ENCODE measurements at places on chromosomes 7 and 10.

- DNase-seq = no peak
Measured at GRCh38 chr7:79307376-79307775, 146.1 kb downstream of the MAGI2 start.

DNA sequence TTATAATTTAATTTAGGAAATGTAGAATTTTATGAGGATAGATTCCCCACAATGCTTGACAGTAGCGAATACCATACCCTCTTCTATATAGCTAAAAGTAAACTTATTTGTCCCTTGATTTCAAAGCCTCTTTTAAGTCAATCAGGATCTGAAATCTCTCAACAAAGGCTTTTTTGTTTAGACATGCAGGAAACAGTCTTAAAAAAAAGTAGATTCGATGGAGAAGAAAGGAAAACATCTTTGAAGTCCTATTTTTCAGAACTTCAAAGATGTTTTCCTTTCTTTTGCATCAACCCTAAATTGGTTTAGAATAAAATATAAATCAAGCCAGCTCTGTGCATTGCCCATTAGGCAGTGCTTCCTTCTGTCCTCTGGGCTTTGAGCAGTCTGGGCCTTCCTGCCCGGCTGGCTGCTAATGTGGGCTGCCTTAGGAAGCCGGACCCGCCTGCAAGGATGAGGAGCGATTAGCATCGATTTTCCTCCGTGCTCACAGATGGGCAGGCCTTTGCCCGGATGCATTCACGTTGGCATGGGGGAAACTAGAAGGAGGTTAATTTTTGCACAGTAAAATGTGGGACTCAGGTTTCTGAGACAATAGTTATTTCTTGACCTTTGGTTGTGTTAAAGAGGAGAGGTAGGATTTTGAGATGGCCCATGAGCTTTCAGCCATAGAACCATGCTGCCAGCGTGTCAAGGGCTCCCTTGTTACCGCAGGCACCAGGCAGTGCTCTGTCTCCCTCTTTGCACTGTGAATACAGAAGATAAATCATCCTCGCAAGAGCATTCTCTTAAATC lies 15.5 kb downstream of the MSRB2 start:
- DNase-seq = no peak

GRCh38 chr7:75689246-75690099 lies 49.3 kb downstream of the HIP1 start:
- no peak for DNase-seq

DNA sequence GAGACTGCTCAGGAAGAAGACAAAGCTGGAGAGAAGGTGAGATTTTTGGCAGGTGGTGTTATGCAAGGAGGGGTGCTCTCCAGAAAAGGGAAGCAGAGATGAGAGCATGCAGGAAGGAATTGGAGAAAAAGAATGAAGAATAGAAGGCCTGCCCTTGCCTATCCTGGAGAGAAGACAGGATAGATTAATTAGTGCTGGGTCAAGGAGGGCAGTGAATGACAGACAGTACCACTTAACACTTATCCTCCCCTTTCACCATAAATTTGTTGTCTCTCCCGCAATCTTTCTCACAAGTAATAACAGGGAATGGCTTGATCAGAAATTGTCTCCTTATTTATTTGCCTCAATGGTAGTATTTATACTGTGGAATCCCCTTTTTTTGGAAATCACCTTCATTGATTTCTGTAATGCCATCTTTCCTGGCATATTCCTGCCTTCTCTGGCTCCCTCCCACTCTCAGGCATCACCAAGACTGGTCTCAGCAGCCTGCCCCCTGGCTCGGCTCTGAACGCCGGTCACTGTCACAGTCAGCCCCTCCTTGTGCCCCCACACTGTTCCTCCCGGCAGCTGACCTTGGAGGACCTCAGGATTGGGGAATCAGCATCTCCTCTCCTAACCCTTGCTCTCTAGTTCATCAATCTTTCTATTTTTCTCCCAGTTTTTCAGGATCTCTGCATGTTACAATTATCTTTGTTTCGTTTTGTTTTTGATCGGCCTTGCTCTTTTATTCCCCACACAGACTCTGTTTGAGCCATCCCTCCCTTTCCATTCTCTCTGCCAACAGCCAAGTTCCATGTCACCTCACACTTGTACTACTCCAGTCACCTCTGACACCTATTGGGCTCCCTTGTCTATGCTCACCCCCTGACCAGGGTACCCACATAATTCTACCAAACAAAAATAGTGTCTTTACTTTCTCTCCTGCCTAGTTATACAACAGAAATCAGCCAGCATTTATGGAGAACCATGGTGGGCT lies 294.2 kb downstream of the PLXDC2 start:
- no peak for DNase-seq

- DNase-seq = no peak
Measured at GRCh38 chr7:42590771-42591310, 321.0 kb downstream of the C7orf25 start.

DNA sequence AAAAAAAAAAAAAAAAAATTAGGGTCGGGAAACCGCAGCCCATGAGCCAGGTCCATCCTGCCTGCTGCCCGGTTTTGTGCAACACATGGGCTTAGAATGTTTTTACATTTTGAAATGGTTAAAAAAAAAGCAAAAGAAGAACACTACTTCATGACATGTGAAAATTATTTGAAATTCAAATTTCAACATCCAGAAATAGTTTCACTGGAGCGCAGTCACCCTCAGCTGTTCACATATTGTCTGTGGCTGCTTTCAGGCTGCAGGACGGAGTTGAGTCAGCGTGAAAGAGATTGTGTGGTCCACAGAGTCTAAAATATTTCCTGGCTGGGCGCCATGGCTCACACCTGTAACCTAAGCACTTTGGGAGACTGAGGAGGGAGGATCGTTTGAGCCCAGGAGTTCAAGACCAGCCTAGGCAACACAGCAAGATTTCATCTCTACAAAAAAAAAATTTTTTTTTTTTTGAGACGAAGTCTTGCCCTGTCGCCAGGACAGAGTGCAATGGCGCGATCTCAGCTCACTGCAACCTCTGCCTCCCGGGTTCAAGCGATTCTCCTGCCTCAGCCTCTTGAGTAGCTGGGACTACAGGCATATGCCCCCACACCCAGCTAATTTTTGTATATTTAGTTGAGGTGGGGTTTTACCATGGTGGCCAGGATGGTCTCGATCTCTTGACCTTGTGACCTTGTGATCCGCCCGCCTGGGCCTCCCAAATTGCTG lies 63.9 kb upstream of the ECHDC3 start:
- DNase-seq = no peak

GRCh38 chr10:78266741-78267469 lies 233.2 kb downstream of the RPS24 start:
- DNase-seq = no peak

GRCh38 chr10:92419740-92420545 lies 129.0 kb downstream of the MARCHF5 start:
- DNase-seq = peak; percentile 80

Measured in H9 (cell line).